NCI-H1092 (cell line): ENCODE measurements at places on chromosomes 2 and 18.

DNA sequence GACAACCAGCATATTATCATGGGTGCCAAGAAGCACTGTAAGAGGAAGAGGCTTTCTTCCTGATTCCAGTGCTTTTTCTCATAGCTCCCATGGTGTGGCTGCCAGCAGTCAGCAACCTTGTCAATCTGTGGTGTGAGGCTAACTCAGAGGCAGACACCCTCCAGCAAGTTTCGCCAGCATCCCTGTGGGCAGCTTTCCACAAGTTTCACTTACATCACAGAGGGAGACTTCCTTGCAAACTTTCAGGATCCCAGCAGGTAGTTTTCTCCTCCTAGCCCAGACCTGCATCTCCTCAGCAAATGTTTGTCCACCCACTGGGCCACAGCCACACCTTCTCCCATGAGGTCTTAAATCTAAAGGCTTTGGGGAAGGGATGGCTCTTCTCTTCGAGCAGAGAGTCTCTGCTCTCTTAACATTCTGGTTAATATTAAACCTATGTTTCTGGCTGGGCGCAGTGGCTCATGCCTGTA is 9.1 kb downstream of the DNAH7 start:
- no peak for DNase-seq

DNA sequence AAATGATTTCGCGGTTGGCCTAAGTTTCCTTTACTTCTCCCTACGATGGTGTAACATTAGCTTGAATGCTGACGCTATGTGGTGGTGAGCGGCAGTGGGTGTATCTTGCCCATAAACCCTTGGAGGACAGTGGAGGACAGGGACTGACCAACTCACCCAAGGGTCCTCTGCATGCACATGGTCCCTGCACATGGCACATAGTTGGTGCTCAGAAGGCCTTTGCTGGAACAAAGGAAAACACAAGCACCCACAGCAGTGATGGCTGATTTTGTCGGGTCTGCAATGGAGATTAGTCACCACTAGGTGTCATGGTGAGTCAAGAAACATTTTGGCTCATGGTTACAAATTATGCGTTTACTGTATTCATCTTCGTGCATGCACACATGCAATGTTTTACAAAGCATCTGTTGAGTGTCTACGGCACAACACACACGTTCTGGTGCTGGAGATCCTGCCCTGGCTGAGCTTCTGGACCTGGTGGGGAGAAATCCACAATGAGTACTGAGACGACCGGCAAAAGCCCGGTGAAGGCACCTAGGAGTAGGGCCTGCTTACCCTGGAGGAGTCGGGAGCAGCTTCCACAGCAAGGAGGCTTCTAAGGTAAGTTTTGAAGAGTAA is 44.0 kb downstream of the PDCL3 start:
- no peak for DNase-seq

- no peak for DNase-seq
Measured at GRCh38 chr18:47801817-47802216, 128.6 kb downstream of the SMAD2 start.

DNA sequence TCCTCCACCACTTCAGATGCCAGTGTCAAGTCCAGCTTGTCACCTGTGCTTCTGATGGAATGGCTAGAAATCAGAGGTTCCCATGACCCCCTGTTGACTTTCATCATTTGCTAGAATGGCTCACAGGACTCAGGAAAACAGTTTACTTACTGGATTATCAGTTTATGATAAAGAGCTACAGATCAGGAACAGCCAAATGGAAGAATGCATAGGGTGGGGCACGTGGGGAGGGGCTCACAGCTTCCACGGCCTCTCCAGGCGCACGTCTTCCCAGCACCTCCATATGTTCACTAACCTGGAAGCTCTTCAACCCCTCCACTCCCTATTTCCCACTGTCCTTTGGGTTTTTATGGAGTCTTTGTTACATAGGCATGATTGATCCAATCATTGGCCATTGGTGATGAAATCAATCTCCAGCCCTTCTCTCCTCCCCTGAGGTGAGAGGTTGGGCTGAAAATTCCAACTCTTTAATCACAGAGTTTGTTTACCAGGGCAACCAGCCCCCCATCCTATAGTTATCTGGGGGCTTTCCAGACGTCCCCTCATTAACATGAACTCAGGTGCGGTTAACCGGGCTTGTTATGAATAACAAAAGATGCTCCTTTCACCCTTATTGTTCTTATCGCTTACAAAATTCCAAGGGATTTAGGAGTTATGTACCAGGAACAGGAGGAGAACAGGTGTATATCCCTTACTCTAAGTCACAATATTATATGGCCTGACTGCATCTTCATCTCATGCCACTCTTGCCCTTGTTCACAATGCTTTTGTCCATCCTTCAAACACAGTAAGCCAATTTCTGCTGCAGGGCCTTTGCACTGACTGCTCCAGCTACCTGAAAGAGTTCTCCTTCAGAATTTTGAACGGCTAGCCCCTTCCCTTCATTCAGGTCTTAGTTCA is 35.2 kb downstream of the ANXA4 start:
- DNase-seq, result no peak

GRCh38 chr2:134682726-134683125 is 36.1 kb downstream of the TMEM163 start:
- DNase-seq, result no peak

- no peak for DNase-seq
Measured at GRCh38 chr2:124530203-124530602, 505.1 kb downstream of the CNTNAP5 start.

GRCh38 chr2:226790431-226790830 is 9.2 kb downstream of the IRS1 start:
- DNase-seq, result no peak

GRCh38 chr2:53913721-53914120 is 54.0 kb upstream of the GPR75 start:
- no peak for DNase-seq

GRCh38 chr2:48284621-48285212 is 245.2 kb upstream of the STON1 start:
- DNase-seq, result no peak

DNA sequence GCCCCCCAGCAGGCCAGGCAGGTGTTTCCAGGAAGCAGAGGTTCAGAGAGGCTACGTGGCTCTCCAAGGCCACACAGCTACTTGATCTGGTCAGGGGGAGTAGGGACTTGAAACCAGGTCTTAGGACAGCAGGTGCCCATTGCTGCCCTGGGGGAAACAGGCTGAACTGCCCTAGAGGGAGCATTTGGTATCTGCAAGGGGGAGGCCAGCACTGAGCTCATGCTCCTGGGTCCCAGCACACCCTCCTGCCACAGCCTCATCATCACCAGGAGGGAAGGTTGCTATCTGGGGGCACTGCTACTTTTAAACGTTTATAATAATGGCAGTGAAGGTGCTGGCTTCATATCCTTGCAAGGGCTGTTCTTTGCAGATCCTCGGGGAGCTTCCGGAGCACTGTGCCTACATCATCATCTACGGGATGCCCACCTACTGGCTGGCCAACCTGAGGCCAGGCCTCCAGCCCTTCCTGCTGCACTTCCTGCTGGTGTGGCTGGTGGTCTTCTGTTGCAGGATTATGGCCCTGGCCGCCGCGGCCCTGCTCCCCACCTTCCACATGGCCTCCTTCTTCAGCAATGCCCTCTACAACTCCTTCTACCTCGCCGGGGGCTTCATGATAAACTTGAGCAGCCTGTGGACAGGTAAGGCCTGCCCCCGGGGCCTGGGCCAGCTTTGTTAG is 36.1 kb downstream of the ABCG8 start:
- DNase-seq, result no peak

GRCh38 chr2:96815326-96816126 is 542 bp upstream of the CNNM3 start:
- no peak for DNase-seq

DNA sequence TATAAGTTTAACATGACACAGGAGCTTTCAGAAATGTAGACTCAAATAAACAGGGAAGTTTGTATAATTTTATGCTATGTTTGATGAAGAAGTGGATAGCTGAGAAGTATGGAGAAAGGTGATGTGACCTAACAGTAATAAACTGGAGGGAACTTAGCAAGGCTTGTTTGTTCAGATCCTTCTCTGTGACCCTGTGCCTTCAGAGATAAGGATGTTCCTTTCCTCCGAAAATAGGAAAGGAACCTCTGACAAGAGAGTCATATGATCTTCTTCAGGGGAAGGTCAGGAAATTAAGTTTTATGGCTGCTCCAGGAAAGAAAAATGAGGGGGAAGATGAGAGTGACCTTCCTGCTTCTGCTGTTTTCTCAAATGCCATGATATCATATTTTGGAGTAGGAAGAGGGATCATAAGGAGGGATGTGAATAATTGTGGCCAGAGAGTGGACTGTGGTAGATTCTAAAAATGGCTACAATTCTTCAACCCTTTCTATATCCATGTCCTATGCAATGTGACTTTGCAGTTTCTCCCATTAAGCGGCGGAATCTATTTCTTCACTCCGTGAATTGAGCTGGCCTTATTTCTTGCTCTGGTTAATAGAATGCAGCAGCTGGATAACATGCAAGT is 8.5 kb upstream of the C2orf69 start:
- no peak for DNase-seq

DNA sequence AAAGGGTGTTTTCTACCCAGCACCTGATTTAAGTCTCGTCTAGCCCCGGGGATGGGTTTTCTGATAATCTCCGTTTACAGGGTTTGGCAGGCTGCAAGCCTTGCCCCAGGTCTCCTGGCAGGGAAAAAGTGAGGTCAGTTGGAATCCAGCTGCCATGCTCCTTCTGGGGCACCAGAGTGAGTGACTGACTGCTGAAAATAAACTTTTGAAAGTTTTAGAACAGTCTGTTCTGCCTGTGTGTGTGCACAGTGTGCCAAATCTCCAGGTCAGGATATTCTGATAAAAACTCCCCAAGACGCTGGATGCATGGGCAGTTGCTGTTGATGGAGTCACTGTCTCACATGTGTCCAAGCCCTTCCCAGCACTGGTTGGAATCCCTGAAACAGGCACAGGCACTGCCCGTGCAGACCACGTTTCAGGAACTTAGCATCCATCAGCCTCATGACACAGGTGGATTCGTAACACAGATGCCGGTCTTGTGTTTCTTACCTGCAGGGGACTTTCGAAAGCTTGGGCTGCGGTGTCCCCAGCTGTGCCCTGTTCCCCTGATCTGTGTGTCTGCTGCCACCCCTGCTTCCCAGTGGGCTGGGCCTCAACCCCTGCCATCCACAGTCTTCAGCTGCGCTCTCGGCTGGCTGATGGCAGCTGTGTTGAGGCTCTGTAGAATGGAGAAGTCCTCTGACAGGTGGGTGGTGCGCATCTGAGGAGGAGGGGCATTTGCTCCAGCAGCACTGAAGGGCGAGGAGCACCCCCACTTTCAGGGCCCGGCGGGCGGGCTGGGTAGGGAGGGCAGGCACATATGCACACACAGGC is 65.0 kb downstream of the SH3RF3 start:
- no peak for DNase-seq

- no peak for DNase-seq
Measured at GRCh38 chr2:14423145-14423906, 209.2 kb upstream of the LRATD1 start.

DNA sequence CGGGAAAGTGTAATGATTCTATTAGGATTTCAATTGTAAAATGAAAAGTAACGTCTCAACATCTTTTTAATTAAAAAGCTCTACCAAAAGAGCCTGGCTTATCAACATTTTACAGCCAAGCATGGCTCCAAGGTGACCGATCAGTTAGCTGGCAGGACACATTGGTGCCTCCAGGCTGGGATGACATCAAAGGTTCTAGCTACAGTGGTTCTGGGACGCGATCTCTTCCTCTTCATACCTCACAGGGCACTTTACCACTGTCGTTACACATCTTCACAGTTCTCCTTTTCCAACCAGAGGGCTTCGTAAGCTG is 693 bp downstream of the ORC2 start:
- DNase-seq, result no peak

- DNase-seq, result no peak
Measured at GRCh38 chr2:45289997-45290709, 280.9 kb upstream of the SIX2 start.

GRCh38 chr2:128789776-128790455 is 471.2 kb upstream of the HS6ST1 start:
- DNase-seq, result no peak

GRCh38 chr2:27887830-27888229 is 2.4 kb downstream of the RBKS start:
- no peak for DNase-seq

DNA sequence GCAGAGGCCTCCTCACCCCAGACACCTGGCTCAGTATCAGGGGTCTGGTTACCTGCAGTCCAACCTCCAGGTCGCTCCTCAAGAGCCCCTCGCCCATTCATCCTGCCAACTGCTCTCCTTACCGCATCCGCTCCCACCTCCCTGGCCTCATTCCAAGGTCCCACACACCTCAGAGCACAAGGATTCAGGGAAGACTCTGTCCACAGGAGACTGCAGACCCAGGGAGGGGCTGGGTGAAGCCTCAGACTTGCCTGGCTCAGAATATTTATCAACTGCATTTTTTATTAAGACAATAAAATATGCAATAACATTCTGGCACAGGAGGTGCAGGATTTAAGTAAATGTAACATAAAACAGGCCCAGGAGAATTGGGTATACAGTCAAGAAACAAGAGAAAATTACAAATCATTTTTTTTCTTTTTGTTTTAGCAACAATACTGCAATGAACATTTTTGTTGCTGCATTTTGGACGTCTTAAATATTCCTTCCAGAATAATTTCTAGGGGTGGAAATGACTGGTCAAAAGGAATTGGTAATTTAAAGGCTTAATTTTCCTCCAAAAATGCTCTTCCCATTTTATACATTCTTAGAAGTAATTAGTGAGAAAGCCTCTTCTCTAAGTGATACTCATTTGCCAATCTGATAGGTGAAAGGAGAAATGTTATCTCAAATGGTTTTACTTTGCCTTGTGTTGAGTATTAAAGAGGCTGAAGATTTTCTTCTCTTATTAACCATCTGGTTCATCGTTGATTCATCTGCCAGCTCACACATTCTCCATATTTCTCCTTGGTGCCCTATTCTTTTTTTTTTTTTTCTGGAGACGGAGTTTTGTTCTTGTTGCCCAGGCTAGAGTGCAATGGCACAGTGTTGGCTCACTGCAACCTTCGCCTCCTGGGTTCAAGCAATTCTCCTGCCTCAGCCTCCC is 42.5 kb downstream of the TEX44 start:
- DNase-seq, result no peak

DNA sequence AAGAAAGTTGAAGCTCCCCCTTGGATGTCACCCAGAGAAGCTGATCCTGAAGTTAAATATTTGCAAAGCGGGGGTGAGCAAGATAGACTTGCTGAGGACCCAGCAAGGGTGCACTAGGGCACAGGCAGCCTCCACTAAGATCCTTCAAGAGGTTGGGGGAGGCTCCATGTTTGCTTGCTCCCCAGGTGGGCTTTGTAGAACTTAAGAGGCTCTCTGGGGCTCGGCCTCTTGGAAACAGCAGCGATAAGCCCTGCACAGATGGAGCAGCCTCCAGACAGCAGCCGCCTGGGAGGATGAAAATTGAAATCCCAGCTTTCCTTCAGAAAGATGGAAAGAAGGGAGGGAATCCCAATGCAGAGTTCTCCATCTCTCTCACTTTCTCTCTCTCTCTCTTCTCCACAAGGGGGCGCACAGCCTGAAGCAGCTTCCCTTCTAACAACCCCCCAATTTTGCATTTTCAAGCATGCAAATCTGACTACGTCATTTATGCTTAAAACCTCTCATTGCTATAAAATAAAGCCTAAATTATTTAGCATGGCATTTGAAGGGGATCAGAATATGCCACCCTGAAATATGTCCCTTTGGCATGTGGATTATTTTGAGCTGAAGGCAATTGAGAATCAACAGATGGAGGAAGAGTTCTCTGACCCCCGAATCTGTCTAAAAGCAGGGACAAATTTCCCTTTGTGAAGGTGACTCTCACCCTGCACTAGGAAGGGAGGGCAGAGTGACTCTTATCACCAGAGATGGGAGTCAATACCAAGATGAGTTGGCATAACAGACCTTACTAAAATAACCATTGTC is 185.7 kb upstream of the KLHL29 start:
- no peak for DNase-seq
